ELR (cell line): ENCODE measurements at places on chromosomes 5 and 9.
A peak's percentile ranks its signal among the peaks of the same experiment; 100 is the strongest.

DNA sequence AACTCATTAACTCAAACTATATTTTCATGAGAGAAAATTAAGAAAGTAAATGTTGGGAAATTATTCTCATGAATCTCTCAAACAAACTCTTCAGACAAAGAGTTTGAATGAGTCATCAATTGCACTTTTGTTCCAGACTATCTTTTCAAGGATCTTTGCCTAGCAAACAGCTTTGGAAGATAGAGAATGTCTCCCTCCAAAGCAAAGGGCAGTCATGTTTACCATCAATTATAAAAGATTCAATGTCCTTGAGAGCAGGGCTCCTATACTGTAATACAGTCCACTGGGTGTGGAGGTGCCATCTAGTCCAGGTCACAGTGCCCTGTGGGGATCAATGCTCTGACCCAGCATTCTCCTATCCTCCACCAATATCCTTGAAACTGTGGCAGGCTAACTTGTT, 1429.3 kb downstream of the EFNA5 start:
- peak; percentile 2 for DNase-seq

DNA sequence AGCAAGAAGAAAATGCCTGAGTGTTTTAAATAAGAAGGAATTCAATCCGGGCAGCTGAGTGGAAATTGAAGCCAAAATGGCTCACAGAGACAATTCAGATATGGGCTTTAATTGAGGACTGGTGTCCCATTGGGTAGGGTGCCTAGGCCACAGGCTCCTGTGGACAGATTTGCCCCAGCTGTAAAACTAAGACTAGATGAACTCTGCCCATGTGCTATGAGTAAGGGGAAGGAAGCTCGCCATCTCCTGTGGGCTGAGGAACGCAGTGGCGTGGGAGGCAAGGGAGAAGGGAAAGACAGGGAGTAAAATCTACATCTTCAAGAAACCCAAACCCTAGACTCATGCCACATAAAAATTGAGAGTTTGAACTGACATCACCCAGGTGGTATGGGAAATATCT, 66.1 kb downstream of the KLHL3 start:
- no peak for DNase-seq

DNA sequence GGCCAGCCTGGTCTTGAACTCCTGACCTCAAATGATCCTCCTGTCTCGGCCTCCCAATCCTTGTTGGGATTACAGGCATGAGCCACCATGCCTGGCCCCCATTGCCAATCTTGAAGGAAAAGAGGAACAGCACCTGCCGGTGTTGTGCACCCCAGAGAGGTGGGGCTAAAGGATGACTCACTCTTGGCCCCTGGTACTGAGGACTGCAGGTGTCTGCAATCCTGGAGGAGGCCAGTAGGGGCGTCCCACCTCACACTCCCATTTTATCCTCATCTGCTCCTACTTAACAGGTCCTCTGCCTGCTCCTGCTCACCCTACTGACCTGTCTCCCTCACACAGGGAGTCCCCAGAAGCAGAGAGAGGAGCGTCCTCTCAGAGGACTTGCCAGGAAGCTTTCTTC, 390.4 kb downstream of the ARHGEF28 start:
- peak; percentile 37 for DNase-seq

DNA sequence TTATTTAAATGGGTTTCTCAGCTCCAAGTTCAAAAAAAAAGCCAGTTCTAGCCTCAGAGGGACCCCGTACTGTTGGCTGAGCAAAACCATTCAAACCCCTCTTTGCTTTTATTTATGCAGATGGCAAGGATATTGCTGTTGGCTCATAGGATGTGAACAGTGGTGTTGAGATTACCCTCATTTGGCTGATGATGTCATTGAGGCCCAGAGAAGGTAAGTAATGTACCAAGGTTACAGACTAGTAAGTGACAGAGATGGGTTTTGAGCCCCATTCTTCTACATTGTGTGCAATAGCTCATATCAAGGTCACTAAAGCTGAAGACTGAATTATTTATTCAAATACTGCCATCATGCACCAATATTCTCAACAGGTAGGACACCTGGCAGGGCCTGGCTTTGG, 122.2 kb upstream of the PCA3 start:
- no peak for DNase-seq

DNA sequence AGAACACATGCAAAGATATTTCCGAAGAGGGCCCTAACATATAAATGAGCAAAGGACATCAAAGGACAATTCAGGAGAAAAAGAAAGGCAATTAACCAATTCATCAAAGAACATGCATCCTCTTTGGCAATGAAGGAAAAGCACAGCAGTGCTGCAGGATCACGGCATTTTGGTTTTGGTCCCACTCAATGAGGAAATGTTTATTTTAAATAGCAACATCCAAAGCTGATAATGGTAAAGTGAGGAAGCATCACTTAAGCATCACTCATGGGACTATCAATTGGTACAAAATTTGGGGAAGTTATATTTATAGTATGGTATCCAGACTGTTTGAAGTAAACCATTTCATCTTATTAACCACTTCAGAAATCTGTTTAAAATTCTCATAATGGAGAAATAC, 5.5 kb upstream of the CXCL14 start:
- no peak for DNase-seq

- no peak for DNase-seq
These were observed 182.4 kb downstream of the IRX1 start for GRCh38 chr5:3778000-3778550.

DNA sequence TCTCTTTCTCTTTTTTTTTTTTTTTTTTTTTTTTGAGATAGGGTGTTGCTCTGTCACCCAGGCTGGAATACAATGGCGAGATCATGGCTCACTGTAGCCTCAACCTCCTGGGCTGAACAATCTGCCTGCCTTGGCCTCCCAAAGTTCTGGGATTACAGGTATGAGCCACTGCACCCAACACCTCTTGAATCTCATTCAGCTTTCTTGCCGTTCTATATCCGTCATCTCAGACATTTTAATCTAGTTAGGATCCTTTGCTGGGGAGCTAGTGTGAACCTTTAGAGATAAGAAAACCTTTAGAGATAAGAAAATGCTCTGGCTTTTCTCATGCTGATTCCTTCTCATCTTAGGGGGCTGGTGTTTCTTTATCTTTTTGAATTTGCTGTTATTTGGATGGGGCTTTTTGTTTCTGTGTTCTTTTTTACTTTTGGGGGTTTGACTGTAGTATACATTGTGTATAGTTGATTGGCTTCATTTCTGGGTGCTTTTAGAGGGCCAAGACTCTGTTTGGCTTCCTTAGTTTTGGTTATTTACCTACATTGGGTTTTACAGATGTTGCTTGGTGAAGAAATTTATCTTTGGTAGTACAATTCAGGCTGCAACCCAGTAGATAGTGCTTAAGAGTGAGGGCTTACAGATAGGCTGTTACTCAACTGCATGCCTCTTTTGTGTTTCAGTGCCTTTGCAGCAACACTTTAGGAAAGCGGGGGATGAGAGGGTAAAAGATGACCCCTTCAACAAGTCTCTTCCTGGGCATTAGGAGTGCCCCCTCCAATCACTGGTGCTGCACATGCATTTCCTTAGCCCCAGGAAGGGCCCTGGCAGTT, 41.9 kb upstream of the SLC36A1 start:
- no peak for DNase-seq

DNA sequence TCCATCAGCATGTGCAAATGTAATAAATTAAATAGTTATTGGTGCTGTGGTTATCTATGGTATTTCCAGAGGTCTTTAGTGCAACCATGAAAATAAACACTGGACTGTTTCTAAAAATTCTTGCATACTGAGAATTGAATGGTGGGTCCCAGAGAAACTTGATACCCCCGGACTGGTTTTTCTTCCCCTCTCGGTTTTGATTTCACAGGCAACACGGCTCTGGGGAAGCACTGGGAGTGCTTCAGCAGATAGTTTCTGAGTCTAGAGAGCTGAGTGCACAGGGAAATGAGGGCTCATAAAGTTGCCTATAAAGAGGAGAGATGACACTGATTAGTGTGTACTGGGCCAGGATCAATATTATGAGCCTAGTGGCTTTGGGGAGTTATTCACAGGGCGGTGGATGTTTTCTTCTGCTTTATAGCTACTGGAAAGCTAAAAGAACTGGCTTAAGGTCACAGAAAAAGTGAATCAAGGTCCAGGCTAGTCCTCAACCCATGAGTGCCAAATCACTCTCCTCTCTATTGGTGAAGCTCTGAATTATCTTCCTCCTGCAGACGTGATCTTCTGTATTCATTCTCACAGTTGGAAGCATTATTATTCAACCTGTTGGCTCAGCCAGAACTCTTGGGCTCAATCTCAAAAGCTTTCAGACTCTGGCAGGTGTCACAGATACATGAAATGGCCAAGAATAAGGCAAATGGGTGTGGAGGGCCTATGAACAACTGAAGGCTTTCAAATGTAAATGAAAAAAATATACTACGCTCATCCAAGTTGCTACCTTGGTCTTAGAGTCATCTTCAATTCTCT, 170.2 kb upstream of the HMHB1 start:
- DNase-seq = no peak

DNA sequence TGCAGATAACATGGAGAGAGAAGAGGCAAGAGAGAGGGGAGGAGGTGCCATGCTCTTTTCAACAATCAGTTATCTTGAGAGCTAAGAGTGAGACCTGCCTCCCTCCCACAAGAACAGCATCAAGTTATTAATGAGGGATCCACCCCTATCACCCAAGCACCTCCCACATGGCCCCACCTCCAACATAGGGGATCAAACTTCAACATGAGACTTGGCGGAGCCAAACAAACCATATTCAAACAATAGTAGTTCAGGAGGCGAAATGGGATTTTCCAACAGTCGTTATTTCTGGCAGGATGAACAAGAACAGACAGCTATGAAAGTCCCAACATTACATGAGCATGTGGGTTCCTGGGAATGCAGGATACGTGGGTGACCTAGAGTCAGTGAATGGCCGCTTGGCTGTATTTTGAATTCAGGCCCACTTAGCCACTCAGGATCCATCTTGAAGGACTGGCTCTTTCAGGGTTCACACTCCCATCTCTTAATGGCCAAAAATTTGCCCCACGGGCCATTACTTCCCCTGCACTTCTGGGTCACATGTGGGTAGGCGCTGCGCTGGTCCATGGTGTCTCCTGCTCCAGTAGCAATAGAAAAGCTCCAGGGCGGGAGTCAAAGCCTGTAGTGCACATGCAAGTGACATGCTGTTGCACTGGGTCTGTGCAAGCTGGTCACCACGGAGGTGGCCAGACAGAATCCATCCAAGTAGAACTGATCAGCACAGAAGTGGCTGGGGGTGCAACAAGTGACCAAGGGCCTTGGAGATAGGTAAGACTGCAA, 7.1 kb upstream of the FAF2 start:
- DNase-seq = no peak

DNA sequence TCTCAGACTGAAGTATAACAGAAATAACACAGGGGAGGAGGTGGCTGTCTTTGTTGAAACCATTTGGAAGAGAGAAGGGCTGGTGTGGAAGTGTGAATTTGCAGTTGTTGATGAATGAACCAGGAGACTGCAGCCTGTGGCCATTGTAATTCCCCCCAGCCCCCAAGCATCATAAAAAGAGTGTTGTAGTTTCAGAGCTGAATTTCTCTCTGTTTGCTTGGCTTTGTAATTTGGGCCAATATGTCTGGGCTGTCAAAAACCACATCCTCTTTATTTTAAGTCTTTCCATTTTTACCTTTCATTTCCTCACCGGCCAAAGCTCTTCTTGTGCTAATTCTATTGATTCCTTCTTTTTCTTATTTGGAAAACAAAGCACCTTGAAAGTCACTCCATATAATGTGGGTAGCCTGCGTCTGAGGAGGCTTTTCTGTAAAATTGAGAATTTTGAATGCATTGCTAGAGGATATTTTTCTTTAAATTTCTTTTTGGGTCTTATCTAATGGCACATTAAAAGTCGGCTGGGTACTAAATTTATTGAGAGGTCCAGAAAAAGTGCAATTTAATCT, 383.3 kb downstream of the OSTF1 start:
- DNase-seq = no peak

- peak; percentile 53 for DNase-seq
These were observed 512 bp downstream of the PLK2 start for GRCh38 chr5:58459146-58460001.

DNA sequence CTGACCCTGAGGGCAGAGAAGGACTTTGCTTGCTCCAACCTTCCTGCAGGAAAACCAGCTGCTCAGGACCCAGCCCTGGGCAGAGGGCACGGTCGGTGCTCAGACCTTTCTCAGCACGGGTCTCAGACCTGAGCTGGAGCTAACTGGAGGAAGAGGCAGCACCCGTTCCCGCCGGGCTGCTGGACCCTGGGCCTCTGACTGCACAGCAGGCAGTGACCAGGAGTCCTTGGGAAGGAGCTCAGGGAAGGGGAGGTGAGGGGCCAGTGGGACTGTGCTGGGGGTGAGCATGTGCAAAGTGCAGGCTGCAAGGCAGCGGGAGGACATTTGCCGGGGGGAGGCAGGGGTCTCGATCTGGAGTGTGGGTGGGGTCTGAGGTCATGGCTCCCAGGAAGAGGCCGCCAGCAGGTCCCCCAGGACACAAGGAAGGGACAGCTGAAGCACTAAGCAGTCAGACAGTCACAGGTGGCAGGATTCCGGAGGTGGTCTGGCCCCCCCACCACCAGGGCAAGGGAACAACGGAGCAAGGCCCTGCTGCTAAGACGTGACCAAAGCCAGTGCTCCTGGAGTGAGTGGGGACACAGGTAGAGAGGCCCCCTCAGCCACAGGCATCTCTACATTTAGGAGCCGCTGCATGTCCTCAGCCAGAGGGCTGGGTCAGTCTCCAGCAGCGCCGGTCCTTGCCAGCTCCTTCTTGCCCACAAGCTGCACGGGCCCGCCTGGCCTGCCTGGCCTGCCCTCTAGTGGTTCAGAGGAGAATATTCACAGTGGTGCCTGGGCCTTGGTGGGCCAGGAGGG, 4.8 kb upstream of the DPM2 start:
- DNase-seq = peak; percentile 73

- peak; percentile 28 for DNase-seq
These were observed 18.2 kb downstream of the FAF2 start for GRCh38 chr5:176466245-176466871.

DNA sequence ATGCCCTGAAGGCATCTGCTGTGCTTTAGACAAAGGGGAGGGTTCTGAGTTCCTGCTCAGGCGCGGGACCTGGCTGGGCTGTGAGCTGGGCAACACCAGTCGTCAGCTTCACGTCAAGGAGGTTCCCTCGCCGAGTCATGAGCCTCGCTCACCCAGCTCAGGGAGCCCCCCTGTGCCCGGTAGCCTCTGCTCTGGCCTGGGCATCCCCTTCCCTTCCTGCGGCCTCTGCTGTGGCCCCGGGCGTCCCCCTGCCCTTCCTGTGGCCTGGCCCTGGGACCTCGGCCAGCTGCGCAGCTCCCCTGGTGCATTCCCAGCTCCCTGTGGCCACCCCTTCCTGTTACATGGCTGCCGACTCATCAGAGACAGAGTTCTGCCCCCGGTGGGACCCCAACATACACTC, 29.8 kb downstream of the TERT start:
- no peak for DNase-seq

- DNase-seq = no peak
These were observed 321.7 kb downstream of the NDUFS4 start for GRCh38 chr5:53882006-53882675.

DNA sequence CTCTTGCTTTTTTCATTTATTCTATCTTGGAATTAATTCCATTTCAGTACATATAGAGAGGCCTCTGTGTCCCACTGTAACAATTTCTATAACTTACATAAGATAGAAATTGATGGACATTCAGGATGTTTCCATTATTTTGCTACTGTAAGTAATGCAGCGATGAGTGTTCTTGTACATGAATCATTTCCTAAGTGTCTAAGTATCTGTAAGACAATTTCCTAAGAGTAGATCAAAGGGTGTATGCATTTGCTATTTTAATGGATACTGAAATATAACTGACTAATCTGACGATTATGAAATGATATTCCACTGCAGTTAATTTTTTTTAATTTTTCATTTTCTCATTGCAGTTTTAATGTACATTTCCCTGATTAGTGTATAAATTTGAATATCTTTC, 23.0 kb upstream of the RBM22 start:
- peak; percentile 70 for DNase-seq
